ENCODE measurements at places on chromosomes 5 and 9. TPM values are rescaled to one million over a fixed set of nuclear protein-coding genes. Genes with fewer than 3 reads are reported as not detected.

The PTPRD gene
- 191 TPM for total RNA-seq

The ANKRD18B gene
- total RNA-seq = not detected

The EIF4E1B gene
- under 0.01 TPM for total RNA-seq

The C9orf153 gene
- not detected for total RNA-seq

The OR13J1 gene
- total RNA-seq = not detected

The SLC4A9 gene
- total RNA-seq = under 0.01 TPM

The OR1Q1 gene
- total RNA-seq = not detected

The CFAP90 gene
- total RNA-seq = 4.5 TPM

The RAI14 gene
- total RNA-seq = 29.3 TPM

The SLC44A1 gene
- 38.7 TPM for total RNA-seq

The NUTM2F gene
- total RNA-seq = not detected

The RANBP17 gene
- total RNA-seq = 190 TPM

The MPDZ gene
- 43.6 TPM for total RNA-seq

All from frontal cortex (tissue), 4 donors.